NCI-H2107 (cell line): ENCODE measurements at places on chromosomes 2 and 18.

DNA sequence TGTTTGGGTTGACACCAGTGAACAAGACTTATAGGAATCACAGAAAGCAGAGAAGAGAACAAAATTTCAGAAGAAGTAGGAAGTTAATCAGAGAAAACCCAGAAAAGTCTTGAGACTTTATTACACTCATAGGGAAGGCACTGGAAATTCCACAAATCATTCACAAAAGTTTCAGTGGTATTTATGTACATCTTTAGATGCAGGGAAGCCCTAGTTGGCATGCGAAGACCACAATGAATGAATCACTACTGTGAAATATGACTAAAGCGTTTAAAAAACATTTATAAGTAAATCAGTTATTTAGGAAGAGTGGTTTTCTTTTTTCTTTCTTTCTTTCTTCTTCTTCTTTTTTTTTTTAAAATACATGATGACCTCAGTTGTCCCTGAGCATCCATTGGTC lies 105.1 kb downstream of the NUP35 start:
- no peak for DNase-seq

DNA sequence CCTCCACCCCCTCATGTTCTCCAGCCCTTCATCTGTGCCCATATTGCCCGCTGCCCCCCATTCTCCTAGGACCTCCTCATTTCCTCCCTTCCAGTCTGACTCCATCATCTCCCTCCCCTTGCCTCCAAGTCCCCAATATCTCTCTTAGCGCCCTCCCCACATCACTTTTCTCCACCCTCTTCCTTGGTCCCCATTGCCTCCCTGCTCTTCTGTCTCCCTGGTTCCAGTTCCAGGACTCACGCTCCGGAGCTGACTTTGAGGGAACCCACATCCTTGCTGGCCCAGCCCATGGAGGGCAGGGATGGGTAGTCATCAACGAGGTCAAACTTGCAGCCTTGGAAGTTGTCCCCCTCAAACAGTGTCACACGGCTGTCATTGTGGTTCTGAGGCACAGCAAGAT lies 2.6 kb downstream of the CRYBA2 start:
- DNase-seq = no peak

DNA sequence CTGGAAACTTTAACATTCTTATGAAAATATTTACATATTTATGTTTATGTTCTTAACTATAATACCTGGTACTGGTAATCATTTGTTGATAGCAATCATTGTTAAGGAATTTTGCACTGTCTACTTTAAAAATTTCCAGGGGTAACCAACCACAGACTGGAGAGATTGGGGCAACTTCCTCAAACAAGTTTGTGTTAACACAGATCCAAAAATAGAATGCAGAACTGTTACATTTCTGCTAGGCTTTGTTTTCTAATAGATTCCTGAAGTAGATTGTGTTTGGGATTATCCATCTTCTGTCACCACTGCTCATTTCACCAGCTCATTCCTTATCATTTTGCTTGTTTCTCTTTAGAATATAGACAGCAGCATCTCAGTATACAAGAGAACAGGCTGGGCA lies 23.7 kb downstream of the RNF125 start:
- DNase-seq = no peak

- no peak for DNase-seq
Measured at GRCh38 chr18:10660179-10660884, 134.5 kb downstream of the NAPG start.

- DNase-seq = no peak
Measured at GRCh38 chr2:60555783-60556139, 2.3 kb upstream of the BCL11A start.

- no peak for DNase-seq
Measured at GRCh38 chr2:235098269-235098668, 146.5 kb downstream of the SH3BP4 start.

DNA sequence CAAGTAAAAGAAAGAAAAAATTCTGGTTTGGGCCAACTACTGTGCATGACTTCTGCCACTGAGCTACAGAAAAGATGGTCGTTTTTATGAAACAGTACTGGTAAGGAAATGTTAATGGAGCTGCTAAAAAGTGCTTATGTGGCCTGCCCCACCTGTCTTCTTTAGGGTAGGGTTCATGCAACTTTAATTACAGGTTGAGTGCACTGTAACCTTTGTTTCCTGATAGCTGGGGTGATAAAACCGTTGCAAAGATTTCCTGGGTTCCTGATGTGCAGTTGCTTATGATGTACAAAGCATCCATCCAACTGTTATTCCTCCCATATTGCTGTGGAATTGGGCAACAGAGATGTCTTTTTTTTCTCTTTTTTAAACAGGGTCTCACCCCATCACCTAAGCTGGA lies 34.3 kb upstream of the PUM2 start:
- DNase-seq = no peak

GRCh38 chr18:48733643-48734253 lies 194.9 kb downstream of the CTIF start:
- no peak for DNase-seq

- DNase-seq = no peak
Measured at GRCh38 chr2:16671760-16672159, 6.1 kb upstream of the CYRIA start.
